ENCODE measurements at places on chromosomes 1 and 21.

DNA sequence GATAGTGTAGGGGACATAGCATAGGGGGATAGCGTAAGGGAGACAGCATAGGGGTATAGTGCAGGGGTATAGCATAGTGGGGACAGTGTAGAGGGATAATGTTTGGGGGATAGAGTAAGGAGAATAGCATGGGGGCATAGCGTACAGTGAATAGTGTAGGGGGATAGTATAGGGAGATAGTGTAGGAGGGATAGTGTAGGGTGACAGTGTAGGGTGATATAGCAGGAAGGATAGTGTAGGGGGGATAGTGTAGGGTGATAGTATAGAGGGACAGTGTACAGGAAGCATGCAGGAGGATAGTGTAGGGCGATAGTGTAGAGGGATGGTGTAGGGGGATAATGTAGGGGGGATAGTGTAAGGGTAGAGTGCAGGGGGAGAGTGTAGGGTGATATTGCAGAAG lies 11.7 kb upstream of the ARF1 start:
- no peak for DNase-seq

DNA sequence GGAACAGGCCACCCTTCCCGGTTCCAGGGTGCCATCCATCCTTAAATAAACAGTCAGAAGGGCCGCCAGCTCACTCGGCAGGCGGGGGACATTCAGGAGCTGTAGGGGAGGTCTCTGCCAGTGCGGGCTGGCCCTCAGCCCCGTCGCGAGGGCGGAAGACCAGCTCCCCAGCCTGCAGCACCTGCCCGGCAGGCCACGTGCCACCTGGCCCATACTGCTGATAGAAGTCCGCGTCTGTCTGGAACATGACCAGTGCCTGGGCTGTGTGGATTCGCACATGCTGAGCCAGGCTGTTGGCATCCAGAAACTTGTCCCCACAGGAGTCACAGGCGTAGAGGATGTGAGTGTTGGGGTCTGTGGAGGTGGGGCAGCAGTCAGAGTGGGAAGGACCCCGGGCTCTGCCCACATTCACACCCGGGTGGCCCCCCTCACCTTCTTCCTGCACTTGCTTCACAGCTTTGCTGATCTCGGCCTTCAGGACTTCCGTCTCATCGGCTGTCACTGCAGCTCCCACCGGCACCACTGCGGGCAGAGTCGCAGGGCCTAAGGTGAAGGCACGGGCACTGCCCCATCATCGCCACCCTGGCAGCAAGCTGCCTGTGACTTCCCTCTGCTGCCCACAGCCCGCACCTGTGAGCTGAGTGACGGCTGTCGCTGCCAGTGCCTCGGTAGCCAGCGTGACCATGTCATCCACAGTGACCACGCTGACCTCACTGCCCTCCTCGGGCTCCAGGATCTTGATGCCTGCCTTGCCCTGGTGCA lies 33.8 kb downstream of the ZBTB17 start:
- DNase-seq = no peak

DNA sequence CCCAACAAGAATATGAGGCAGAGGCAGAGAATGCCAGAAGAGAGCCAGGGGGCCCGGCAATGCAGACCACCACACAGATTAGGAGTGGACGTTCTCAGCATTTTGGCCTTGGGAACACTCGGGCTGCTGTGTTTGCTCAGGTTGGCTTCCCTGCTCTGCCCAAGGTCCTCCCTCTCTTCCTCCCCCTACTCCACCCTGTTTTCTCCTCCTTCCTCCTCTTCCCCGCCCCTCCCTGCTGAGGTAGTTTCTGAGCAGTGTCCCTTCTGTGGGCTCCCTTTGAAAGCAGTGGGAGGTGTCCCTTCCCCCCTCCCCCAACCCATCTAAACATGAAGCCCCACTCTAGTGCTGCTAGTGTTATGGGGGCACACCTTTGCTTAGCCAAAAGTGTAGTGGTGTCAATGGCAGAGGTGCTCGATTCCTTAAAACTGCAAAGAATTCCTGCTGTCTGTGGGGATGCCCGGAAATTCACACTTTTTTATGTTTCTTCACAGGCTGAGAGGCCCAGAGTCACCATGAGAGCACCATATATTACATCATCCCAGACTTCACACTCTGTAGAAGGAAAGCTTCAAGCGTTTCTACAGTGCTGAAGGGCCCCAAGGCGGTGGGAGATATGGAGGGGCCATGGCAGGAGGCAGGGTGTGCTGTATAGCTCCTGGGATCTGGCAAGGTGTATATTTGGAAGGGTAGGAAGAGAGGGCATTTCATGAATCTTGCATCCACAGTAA lies at the start of gene HHIPL2:
Gene HHIPL2, minus strand, starts transcription at position 161 of the 728 bp plus-strand sequence. Its CDS starts 60 bp downstream, at position 101.
- DNase-seq = no peak

GRCh38 chr1:183837062-183837461 lies 32.1 kb downstream of the RGL1 start:
- no peak for DNase-seq

GRCh38 chr1:188652678-188653077 lies 1823.9 kb downstream of the PLA2G4A start:
- no peak for DNase-seq

DNA sequence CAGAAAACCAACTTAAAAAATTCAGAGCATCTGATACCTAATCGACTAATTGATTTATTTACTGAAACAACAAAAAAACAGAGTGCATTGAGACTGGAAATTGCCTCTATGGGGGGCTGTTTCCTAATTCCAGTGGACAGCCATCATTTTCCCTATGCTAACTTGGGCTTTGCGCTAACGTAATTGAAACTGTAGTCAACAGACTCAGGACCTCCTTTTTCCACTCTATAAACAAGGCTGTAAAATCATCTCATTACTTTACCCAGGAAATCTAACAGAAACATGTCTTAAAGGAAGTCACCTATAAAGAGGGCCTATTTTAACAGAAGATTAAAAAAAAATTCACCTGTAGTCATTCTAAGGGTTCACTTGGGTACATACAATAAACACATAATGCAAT lies 2.1 kb downstream of the ERG start:
- DNase-seq = no peak

- DNase-seq = no peak
Measured at GRCh38 chr21:37082375-37082774, 9.3 kb downstream of the TTC3 start.

GRCh38 chr1:209484429-209484828 lies 99.1 kb upstream of the CAMK1G start:
- DNase-seq = no peak

DNA sequence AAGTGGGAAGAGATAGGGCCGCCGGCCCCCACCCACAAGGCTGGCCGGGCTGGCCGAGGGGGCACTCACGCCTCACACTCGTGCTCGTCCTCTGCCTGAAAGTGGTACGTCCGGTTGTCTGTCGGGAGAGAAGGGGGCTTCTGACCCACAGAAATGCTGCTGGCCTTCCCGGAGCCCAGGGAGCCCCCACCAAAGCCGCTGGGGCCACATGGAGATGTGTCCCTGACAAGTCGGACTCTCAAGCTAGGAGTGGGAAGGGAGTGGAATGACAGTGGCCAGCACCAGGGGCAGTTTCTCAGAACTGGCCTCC lies 12.8 kb upstream of the TCEA3 start:
- no peak for DNase-seq

DNA sequence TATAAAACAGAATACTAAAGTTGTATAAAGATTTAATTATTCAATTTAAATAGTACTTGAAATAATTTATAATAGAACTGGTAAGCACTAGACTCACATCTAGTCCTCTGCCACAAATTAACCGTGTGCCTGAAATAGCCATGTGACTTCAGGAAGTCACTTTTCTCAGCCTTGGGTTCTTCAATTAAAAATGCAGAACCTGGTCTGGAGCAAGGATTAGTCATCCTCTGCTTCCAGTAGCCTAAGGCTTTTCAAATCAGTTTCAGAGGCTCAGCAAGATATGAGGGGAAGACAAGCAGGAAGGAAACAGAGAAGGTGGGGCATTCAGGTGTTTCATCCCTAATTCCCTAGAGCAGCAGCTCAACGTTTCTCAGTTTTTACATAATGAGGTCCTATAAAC lies 23.0 kb downstream of the DPH5 start:
- DNase-seq = no peak

GRCh38 chr1:4449972-4450371 lies 204.4 kb upstream of the AJAP1 start:
- DNase-seq = no peak

DNA sequence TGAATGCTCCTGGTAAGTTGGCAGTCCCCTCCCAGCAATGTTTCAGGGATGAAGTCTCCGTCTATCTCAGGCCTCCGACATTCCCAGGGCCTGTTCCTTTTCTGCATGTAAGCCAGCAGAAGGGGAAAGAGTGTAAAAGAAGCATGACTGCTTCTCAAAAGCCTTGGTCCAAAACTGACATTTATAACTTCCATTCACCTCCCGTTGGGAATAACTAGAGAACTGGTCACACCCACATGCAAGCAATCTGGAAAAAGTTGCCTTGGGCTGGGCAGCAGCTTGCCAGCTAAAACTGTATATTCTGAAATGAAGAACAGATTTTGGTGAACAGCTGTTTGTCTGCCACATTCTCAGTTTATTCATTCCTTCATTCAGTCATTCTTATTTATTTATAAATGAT lies 24.2 kb upstream of the NPL start:
- no peak for DNase-seq

- DNase-seq = no peak
Measured at GRCh38 chr21:33883118-33883517, 32.5 kb downstream of the ATP5PO start.

DNA sequence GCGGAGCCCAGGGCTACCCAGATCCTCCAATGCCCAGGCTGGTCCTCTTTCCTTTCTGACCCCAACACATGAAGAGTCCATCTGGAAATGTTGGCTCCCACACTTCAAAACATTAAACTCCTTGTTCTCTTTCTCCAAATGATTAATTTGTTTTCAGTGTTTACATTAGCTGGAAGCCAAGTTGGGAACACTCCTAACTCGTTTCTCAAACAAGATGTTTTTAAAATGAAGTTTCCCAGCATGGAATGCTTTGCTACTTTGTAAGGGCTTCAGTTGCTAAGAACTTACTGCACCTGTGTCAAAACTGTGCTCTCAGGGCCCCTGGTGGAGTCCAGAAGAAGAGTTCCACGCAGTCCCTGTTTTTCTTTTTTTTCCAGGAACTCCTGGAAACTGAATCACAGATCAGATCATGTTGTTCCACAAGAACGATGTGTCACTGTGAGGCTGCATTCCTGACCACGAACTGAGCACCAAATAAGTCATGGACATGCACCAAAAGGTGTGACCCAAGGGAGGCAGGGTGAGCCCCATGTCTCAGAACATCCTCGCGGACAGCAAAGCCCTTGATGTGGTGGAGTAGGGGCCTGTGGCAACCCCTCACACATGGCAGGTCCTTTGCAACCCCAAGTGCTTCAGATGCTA lies 257.3 kb downstream of the KCNJ6 start:
- no peak for DNase-seq

GRCh38 chr1:9062021-9062471 lies 7.4 kb downstream of the SLC2A5 start:
- no peak for DNase-seq

DNA sequence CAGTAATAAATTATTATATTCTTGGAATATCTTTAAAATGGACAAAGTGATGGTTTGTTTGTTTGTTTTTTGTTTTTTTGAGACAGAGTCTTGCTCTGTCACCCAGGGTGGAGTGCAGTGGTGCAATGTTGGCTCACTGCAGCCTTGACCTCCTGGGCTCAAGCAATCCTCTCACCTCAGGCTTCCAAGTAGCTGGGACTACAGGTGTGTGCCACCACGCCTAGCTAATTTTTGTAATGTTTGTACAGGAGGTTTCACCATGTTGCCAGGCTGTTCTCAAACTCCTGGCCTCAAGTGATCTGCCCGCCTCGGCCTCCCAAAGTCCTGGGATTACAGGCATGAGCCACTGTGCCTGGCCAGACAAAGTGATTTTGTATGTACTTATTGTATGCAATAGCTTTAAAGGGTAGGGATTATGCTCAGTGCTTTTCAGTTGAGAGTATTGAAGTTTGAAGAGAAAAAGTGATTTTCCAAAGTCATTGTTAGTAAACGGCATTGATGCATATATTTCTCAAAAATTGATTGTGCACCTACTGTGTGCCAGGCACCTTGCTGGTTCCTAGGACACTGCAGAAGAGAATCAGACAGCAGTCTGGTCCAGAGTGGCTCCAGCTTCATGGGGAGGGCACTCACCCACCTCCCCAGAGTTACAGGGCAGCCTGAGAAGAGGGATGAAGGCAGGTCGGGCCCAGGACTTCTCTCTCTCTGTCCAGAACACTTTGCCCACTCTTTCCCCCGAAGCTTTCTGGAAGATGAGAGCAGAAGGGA lies 34.2 kb upstream of the TTC22 start:
- no peak for DNase-seq

DNA sequence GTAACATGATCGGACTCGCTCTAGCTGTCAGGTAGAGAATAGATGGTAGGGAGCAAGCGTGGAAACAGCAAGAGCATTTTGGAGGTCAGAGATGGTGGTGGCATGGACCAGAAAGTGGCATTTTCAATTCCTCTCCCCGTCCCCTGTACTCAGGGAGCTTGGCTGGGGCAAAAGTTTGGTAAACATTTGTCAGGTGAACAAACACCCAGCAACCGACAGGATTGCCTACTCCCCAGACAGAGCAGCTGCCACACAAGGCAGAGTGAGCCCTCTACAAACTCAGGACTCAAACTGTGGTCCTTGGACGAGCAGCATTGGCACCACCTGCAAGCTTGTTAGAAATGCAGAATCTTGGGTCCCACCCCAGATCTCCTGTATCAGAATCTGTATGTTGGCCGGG lies 14.3 kb downstream of the PTAFR start:
- no peak for DNase-seq

DNA sequence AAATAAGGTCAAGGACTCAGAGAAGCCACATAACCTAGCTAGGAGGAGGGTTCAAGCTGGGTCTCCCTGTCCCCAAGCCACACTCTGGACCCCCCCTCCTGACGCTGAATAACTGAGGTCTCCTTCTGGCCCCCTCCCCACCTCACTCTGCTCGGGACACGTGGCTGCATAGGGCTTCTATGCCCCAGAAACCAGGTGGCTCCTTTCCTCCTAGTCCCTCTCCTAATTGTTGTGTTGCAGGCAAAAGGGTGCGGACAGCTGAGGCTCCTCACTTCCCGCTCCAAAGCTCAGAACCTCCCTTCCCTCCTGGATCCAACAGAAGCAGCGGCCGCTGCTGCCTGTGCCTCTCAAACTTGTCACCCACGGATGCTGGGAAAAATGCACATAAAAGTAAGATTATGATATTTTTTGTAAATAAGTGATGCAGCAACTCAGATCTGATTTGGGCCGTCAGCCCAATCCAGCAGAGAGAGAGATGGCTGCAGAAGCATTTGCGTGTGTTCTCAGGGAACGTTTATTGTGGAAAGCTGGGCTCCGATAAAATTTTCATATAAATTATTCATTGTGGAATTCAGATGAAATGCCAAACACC lies 40.8 kb upstream of the C1orf174 start:
- no peak for DNase-seq

DNA sequence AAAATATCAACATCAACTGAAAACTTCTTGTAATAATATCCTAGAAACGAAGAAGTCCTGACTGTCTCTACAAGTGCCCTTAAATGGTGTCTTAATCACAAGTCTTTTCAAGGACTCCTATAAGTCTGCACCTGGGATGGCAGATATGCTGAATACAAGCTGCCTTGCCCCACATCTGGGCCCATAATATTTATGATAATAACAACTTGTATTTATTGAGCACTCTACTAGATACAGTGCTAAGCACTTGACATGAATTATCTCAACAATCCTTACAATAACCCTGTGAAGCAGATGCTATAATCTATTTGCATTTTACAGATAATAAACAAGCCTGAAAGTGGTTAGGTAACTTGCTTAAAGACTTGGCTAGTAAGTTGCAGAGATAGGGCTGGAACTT lies 78.0 kb upstream of the ZNF648 start:
- no peak for DNase-seq
